ENCODE measurements at places on chromosomes 2 and 18.
A peak's percentile ranks its signal among the peaks of the same experiment; 100 is the strongest.

- no peak for DNase-seq
These were observed 3.8 kb downstream of the GALNT5 start for GRCh38 chr2:157261199-157261782.

DNA sequence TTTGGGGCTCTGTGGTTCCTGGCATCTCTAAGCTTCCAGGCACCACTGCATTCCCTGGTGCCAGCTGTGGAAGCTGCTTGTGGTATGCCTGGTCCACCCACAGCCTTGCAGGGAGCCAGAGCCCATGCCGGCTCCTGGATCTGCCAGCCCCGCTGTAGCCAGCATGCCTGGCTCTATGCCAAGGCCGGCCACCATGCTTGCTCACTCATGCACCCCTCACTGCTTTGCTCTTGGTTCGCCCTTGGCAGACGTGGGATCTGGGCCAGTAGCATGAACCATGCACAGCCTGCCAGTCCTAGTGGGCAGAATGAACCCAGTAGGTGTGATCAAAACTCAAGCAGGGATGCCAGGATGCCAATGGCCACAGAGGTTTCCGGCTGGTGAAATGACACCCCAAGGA, 634.2 kb upstream of the TMEFF2 start:
- DNase-seq, result peak; percentile 41

DNA sequence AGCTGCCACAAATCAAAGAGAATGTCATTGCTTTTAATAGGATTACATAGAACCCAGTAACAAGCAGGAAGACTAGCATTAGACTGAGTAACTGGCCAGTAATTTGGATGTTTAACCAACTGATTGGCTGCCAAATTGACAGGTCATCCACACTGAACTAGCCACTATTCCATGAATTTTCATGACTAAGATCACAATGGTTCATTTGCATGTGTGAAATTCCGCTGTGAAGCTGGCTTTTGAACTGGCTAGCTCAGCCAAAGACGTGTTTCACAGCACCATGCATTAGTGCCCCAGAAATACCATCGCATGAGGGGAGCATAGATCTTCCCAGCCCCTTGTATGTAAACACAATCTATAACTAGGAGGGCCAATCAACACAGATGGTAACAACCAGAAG, 649.8 kb downstream of the ARHGAP15 start:
- DNase-seq, result no peak

- DNase-seq, result no peak
These were observed 160.3 kb upstream of the SIX2 start for GRCh38 chr2:45169339-45170190.

DNA sequence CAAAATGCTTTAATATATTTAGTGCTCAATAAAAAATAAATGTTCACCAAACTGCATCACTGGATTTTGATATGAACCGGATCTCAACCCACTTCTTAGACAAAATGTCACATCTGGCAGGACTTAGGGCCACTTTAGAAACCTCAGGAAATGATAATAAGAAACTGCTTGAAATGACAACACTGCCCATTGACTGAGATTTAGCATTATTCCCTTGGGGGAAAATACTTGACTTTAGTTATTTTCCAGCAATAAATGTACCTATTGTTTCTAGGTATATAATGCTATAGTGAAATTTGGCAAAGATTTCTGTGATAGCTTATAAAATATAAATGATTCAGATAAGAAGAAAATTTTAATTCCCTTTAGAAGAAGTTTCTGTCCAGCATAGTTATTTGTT, 195.1 kb downstream of the ICOS start:
- DNase-seq, result no peak

GRCh38 chr2:195333869-195334268, 323.2 kb upstream of the SLC39A10 start:
- DNase-seq, result no peak

GRCh38 chr2:56207760-56208159, 24.0 kb downstream of the CCDC85A start:
- DNase-seq, result no peak

- no peak for DNase-seq
These were observed 731.9 kb upstream of the SALL3 start for GRCh38 chr18:78247615-78248289.

DNA sequence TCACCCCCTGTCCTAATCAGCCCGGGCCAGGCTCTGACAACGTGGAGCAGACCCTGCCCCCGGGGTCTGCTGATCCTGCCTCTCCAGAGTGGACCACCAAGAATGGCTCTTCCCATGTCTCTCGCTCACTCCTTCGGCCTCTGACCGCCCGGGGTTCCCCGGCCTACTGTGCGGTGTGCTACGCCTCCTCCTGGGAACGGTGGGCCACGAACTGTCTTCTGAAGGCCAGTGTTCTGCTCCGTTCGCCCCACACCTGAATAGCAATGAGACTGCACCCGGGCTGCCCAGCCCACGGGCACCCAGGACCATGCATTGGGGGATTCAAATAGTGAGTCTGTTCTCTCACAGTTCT, 189.7 kb downstream of the TWIST2 start:
- DNase-seq, result no peak

GRCh38 chr18:68694316-68694715, 20.6 kb downstream of the TMX3 start:
- DNase-seq, result peak; percentile 39

DNA sequence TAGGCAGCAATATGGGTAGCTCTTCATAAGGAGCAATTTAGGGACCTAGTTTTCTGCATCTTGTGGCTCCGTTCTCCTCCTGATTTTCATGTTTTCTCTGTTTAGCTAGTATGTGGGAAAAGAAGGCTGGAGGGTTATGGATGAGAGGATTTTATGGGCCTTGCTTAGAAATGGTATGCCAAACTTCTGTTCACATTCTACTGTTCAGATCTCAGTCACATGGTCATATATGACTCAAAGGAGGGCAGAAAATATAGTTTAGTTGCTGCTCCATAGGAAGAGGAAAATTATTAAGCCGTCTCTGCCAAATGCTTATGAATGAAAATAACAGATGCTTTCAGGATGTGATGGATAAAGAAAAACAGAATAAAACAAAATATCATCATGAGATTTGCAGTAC, 361.8 kb upstream of the CWC22 start:
- DNase-seq, result no peak

GRCh38 chr2:44367591-44367990, 5.8 kb downstream of the CAMKMT start:
- no peak for DNase-seq

GRCh38 chr2:86372641-86373502, 35.4 kb upstream of the REEP1 start:
- DNase-seq, result no peak

DNA sequence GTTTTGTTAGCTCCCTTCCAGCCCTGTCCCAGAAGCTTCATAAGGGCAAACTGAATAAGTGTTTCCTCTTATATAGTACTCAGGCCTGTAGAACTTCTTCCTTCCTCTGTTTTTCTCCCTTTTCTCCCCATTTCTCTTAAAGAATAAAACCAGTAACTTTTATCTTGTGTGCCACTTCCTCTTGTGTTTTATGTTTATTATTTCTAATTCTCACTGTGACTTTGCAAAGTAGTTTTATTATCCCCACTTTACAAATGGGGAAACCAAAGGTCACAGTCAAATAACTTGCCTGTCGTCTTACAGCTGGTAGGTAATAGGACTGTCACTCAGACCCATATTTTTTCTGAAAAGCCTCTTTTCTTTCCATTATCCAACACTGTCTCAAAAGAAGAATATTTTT, 42.4 kb downstream of the RBBP8 start:
- DNase-seq, result no peak

GRCh38 chr18:30016179-30016578, 1026.4 kb downstream of the DSC3 start:
- no peak for DNase-seq

- peak; percentile 39 for DNase-seq
These were observed 1.9 kb downstream of the CHRNG start for GRCh38 chr2:232541195-232541960.

DNA sequence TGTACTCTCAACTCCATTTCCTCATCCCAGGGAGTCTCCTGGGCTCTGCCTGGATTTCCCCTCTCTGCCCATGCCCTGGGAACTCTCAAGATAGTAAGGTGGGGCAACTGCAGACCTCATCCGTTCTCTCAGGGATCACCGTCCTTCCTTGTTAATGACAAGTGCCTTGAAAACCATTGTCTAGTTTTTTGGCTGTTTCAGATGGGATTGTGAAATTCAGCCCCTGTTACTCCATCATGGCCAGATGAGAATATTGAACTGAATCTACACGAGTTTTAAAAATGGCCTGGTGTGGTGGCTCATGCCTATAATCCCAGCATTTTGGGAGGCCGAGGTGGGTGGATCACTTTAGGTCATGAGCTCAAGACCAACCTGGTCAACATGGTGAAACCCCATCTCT, 665 bp upstream of the HRH4 start:
- no peak for DNase-seq

DNA sequence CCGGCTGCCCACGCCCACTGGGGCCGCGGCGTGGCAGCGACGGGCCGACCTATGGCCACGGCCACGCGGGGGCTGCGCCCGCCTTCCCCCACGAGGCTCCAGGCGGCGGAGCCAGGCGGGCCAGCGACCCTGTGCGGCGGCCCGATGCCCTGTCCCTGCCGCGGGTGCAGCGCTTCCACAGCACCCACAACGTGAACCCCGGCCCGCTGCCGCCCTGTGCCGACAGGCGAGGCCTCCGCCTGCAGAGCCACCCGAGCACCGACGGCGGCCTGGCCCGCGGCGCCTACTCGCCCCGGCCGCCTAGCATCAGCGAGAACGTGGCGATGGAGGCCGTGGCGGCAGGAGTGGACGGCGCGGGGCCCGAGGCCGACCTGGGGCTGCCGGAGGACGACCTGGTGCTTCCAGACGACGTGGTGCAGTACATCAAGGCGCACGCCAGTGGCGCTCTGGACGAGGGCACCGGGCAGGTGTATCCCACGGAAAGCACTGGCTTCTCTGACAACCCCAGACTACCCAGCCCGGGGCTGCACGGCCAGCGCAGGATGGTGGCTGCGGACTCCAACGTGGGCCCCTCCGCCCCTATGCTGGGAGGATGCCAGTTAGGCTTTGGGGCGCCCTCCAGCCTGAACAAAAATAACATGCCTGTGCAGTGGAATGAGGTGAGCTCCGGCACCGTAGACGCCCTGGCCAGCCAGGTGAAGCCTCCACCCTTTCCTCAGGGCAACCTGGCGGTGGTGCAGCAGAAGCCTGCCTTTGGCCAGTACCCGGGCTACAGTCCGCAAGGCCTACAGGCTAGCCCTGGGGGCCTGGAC, 253.2 kb downstream of the GLI2 start:
- DNase-seq, result no peak

GRCh38 chr2:45741161-45741850, 89.8 kb downstream of the PRKCE start:
- no peak for DNase-seq

DNA sequence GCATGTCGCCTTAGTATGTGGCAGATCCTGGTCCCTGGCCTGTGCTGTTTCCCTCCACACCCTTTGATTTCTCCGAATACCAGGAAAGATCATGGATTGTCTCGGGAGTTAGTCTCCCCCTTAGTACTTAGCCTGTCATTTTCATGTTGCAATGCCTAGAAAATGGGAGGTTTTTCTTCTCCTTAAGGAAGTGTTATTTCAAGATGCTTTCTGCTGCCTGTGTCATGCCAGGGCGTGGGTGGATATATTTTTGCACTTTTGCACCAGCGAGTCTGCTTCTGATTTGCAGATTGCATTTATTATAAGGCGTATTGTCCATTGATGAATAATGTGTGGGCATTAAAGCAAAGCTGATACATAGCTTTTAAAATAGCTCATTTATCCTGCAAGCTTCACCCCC, 223.5 kb downstream of the NEDD4L start:
- DNase-seq, result no peak

GRCh38 chr2:99940963-99941362, 201.4 kb downstream of the AFF3 start:
- no peak for DNase-seq

DNA sequence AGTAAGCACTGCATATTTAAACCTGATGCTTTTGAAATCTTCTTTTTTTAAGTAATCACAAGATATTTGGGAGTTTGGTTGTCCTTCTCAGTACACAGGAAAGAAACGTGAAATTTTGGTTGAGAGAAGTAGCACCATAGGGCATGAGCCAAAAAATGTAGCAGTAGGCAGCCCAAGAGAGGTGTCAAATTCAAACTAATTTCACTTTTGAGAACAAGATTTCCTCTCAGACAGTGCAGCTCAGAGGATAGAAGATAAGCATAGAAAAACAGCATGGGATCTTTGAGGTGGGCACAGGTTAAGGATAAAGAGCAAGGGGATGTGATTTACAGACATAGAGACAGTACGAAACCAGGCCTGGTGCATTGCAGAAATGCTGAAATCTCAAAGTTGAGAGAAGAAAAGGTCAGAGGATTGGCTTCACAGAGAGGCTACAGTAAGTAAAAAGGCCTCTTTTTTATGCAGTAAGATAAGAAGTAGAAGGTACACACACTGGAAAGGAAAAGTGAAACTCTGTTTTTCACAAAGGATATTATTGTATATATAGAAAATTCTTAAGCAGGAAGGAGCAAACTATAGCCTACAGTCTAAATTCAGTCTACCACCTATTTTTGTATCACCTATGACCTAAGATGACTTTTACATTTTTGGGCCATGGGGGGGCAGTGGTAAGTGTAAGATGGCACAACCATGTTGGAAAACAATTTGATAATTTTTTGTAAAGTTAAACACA, 89.8 kb downstream of the PKP4 start:
- no peak for DNase-seq

DNA sequence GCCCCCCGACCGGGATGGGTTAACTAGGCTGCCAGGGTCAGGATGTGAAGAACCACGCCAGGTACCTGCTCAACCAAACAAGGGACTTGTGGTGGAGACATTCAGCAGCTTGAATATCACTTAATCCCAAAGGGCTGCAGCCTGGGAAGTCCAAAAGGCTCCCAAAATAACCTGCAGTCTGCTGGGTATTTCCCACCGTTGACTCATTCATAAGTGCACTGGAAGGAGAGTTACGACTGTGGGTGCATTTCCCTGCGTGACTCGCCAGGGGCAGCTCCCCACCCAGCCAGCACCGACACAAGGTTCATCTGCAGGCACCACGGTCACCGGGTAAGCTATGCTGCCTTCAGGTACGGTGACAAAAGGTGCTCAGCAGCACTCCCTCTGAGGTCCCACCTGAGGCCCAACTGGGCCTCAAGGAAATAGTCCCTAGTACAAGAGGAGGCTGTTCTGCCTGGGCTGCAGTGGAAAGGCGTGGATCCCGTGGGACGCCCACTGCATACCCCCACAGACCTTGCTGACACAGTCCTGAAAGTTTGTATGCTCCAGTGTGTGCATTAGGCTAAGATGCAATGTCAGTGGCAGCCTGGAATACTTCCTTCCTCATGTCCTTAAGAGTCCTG, 86.5 kb downstream of the UXS1 start:
- DNase-seq, result no peak

GRCh38 chr18:56066524-56067213, 478.7 kb upstream of the TCF4 start:
- no peak for DNase-seq

DNA sequence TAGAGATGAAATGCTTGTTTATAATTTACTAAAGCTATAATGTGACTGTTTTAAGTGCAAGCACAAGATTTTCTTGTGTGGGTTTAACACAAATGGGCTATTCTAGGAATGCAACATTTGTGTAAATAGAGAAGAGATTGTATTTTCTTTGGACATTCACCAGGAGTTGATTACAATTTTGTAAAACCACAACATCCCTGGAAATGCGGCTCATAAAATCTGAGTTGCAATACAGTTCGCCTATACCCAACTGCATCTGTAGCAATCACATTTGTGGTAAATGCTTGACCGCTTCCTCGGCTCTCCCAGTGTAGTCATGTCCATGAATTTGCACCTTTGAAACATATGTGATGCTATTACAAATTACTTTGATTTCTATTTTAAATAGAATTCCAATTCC, 348.7 kb upstream of the CDH20 start:
- DNase-seq, result no peak

All from lower lobe of right lung (tissue), 2 donors.